BJ (cell line): ENCODE measurements at places on chromosomes 5 and 9. TPM values are rescaled to one million over a fixed set of nuclear protein-coding genes. Genes with fewer than 3 reads are reported as not detected.
A peak's percentile ranks its signal among the peaks of the same experiment; 100 is the strongest.

LTC4S gene
- 0.49 and 0.88 TPM in 2 replicates for polyA plus RNA-seq

ELOVL7 gene
- polyA plus RNA-seq = 0.02 and 0.05 TPM in 2 replicates

ZBED3 gene
- polyA plus RNA-seq = 5.0 and 6.2 TPM in 2 replicates

NIM1K gene
- 1.1 and 1.3 TPM in 2 replicates for polyA plus RNA-seq

NUTM2F gene
- polyA plus RNA-seq = not detected in 2 replicates

ZFP2 gene
- 0.17 and 0.32 TPM in 2 replicates for polyA plus RNA-seq

UBE2D2 gene
- polyA plus RNA-seq = 18.2 and 48.7 TPM in 2 replicates

OBP2B gene
- polyA plus RNA-seq = not detected in 2 replicates

PARP8 gene
- polyA plus RNA-seq = 5.0 and 8.3 TPM in 2 replicates

IL7R gene
- polyA plus RNA-seq = 54.5 and 65.9 TPM in 2 replicates

GRCh38 chr9:126661122-126661520, 47.4 kb downstream of the LMX1B start:
- DNase-seq = no peak

- no peak for DNase-seq
Measured at GRCh38 chr5:53256746-53257145, 147.2 kb upstream of the MOCS2 start.

DNA sequence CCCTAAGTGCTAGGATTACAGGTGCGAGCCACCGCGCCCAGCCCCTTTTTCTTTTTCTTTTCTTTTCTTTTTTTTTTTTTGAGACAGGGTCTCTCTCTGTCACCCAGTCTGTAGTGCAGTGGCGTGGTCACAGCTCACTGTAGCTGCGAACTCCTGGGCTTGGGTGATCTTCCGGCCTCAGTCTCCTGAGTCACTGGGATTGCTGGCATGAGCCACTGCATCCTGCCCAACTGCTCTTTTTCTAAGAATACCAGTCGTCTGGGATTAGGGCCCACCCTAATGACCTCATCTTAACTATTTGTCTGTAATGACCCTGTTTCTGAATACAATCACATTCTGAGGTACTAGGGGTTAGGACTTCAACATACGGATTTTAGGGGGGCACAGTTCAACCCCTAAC, 34.1 kb upstream of the NANS start:
- no peak for DNase-seq

GRCh38 chr5:147578228-147579024, 68.6 kb upstream of the DPYSL3 start:
- DNase-seq = no peak

GRCh38 chr9:76718166-76718565, 46.1 kb upstream of the PCA3 start:
- DNase-seq = no peak

GRCh38 chr9:128159522-128159783, 612 bp upstream of the BBLN start:
- no peak for DNase-seq

GRCh38 chr9:28050046-28050445, 476.8 kb upstream of the C9orf72 start:
- DNase-seq = peak; percentile 22

- peak; percentile 9 for DNase-seq
Measured at GRCh38 chr5:43854697-43855292, 251.8 kb downstream of the NNT start.

DNA sequence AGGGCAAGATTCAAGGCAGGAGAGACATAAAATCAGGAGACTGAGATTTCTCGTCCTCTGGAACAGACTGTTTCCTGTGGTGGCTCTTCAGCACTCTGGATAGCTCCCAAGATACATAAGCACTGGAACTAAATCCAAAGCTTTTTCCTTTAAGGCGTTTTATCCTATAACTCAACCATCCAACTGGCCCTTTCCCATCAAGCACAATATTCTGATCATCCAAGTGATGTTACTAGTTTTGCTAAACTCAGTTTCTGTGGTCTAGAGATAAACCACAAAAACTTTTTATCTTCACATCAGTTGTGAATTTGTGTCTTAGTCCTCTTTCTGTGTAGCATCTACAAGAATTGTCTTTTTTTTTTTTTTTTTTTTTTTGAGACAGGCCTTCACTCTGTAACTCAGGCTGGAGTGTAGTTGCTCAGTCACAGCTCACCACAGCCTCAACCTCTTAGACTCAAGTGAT, 299.4 kb downstream of the COX7C start:
- peak; percentile 2 for DNase-seq

DNA sequence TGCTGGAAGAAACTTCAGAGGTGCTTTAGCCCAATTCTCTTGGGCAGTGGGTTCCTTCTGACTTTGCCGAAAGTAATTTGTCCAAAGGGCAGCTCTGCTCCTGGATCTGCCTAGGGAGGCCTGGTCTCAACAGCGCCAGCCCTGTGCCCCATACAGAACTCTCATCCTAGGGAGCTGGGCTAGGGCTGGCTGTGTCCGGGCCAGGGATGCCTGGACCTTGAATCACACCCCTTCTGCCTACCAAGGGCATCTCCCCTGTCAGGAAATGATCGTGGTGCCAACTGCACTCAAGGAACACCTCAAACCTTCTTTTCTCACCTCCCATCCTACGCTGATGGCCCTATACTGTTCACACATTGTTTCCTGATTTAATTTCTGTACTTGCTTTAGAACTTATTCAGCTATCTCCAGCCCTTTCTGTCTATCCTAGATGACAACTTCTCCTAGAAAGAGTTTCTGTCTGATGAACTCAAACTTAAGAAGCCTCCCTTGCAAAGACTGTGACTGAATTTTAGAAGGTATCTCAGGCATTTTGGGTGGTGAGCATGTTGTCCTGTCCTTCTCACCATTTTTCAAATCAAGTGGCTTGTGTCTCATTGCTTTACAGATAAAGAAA, 37.4 kb upstream of the NFIB start:
- no peak for DNase-seq

- DNase-seq = no peak
Measured at GRCh38 chr5:173664154-173664526, 47.7 kb upstream of the BOD1 start.

DNA sequence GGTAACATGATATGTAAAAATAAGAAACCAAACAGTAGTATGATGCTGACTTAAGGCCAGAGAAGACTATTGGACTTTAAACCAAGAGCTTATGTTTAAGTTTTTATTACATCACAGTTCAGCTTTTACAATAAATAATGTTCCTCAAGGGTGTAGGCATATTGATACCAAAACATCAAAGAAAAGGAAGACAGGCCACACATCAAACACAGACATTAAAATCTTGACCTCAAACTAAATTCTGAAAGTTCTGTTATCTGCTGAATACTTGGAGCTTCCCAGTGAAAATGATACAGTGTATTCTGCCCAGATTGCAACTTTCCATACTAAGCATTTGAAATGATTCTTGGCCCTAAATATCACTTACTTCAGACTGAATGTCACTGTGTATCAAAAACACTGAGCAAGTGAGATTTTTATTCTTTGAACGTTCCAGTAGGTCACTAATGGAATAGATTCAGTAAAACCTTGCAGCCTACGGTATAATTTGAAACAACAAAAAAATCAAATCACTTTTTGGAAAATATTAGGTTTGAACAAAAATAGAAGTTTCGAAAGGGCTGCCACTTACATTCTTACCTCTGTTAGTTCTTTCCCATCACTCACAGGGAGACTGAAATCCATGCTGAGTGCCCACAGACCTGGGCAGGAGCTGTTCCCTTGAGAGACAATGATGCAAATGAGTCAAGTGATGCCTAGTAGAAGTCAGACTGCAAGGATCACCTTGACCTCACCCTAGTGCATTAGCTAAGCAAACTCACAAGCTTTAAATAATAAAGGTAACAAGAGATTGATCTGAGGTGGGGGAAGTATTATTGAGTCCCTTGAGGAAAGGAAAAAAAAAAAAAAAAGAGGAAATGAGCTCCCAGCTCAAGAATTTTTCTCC, 2.5 kb downstream of the LPAR1 start:
- DNase-seq = no peak

DNA sequence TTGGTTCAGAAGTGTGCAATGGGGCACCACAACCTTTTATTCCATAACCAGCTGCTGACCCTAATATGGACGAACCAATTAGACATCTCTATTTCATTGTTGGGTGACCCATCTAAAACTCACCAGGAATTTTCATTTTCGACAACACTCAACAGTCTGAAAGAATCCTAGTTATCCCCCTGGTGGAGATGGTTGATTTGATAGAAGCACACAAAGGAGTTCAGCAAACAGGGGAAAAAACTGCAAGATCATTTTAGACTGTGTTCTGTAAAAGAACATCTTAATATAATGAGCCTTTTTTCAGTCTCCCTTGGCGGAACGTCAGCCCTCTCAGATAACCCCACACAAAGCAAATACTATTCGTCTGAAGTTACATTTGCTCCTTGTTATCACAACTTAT, 367.4 kb downstream of the KIAA0825 start:
- no peak for DNase-seq

GRCh38 chr5:71810023-71810422, 90.9 kb downstream of the CARTPT start:
- no peak for DNase-seq

DNA sequence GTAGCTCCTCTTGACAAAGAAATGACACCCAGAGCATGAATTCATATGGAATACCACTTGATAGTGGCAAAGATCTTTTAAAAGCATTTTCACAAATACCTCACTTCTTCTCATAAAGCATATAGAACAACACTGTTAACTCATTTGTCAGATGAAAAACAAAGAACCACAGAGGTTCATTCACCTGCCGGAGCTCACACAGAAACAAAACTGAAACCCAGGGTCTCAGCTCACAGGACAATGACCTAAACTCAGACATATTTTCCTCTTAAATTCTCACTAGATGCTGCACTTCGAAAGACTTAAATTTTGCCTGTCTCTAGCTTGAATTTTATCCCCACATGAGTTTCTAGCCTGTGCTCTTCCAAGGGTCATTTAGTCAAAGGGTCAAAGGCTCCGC, 339.0 kb downstream of the KCNN2 start:
- DNase-seq = no peak

- no peak for DNase-seq
Measured at GRCh38 chr5:114223866-114224265, 138.0 kb upstream of the KCNN2 start.

GRCh38 chr9:120970244-120970643, 43.6 kb upstream of the TRAF1 start:
- DNase-seq = no peak

DNA sequence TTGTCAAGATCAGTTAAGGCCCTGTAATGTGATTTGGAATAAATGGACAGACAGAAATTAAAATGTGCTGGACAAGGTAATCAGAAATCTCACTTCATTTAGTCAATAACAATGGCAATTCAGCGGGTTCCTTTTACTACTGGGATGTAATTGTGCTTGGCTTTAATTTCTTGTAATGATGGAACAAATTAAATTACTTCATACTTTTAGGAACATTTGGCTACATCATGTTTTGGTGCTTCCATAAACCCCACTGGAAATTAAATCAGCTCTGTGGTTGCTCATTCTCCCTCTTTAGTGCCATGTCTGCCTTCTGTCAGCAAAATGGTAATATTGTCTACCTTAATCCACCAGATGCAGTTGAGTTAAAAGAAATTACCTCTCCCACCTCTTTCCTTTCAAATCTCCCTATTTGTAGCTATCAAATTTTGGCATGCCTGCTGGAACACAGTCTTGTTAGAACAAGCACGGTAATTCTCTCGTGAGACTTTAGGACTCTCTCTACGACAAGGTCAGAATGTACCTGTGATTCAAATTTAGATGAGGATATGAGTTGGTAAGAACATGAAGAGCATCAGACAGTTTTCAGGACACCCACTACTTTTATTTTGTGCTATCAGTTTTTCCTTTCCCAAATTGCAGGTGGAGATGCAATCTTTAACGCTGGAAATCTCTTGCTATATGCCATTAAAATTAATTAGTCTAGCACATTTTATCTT, 476.3 kb downstream of the RAB3C start:
- DNase-seq = no peak

GRCh38 chr5:157528036-157528632, 47.4 kb downstream of the ADAM19 start:
- no peak for DNase-seq

- DNase-seq = peak; percentile 37
Measured at GRCh38 chr5:73823508-73823925, 197.5 kb downstream of the ARHGEF28 start.

DNA sequence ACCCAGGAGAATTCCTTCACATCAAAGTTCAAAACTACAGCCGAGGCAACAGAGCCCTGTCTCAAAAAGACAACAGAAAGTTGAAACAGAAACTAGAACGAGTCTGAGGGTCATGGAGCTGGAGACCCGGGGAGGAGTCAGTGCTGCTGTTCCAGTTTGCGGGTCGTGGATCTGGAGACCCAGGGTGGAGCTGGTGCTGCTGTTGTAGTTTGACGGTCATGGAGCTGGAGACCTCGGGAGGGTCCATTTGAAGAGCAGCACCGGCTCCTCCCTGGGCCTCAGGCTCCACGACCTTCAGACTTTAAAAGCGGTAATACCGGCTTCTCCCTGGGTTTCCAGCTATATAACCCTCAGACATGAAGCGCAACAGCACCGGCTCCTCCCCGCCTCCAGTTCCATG, 13.0 kb upstream of the LCN15 start:
- no peak for DNase-seq
